ENCODE measurements at places on chromosomes 5 and 9.

- DNase-seq: no peak
Observed at GRCh38 chr5:126525630-126526245, 69.3 kb downstream of the ALDH7A1 start.

- DNase-seq: no peak
Observed at GRCh38 chr9:84315278-84315877, 25.2 kb downstream of the SLC28A3 start.

DNA sequence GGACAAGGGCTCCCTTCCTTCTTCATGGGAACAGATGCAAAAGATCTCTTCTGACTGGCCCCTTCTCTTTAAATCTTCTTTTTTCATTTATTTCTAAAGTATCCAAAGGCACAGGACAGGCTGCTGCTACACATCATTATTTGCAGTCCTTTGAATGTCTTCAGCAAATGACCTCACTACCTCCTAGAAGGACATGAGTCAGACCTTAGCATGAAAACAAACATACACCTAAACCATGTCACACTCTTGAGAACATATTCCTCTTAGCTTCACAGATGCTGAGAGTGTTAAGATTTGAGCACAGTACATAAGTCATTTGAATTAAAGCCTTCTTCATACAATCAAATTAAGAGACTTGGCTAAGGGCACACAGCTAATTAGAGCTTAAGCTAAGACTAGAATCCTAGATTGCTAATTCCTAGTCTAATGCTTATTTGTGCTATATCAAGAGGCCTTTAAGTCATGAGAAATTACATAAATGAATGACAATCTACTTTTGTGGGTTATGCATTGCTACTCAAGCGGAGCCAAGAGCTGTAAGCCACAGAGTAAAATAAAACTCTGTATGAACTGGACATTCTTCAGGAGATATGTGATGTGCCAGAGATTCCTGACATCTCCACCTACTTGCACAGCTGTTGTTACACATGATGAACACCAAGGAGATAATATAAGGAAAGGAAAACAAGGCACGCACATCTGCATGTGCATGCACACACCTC, 109.1 kb upstream of the PTGER4 start:
- DNase-seq: no peak

- no peak for DNase-seq
Observed at GRCh38 chr9:92639791-92640271, 30.1 kb downstream of the IPPK start.

- DNase-seq: no peak
Observed at GRCh38 chr9:70261131-70261870, 2.5 kb downstream of the SMC5 start.

DNA sequence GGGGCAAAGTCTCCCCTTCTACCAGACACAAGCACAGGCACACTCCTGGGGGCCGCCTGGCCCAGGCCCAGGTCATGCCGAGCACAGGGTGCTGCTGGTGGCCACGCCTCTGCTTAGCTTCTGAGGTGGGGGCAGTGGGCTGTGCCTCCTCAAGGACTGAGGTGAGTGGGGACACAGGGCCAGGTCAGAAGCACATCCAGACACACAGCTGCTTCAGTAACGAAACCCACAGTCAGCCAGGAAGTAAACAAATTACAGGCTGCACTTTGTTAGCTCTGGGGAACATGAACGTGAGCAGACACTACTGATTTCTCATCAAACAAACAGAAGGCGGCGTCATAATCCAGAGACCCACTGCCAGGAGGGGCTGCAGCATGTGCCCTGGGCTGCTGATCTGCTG, 192.4 kb downstream of the HSPA4 start:
- DNase-seq: no peak

GRCh38 chr5:26761446-26761845, 276.9 kb downstream of the CDH9 start:
- no peak for DNase-seq

GRCh38 chr9:136191099-136191959, 13.6 kb downstream of the LHX3 start:
- DNase-seq: no peak

GRCh38 chr9:110114859-110115201, 93.1 kb downstream of the C9orf152 start:
- no peak for DNase-seq

DNA sequence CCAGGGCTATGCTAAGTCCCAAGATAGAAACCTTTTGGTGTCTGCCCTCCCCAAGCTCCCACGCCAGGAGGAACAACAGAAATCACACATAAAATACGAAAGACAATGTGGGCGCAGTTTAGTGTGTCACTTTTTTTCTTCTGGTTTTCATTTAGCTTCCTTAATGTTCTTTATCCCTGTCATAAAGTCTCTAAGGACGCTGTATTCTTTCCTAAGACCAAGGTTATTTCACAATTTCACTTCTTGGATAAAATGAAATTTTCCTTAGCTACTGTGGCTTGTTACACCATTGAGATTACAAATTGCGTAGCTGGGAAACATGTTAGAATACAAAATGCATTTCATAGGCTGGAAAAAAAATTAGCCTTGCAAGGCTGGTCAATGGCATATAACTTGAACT, 85.4 kb downstream of the GLIS3 start:
- DNase-seq: no peak

- no peak for DNase-seq
Observed at GRCh38 chr5:180026320-180026719, 45.2 kb downstream of the RNF130 start.

DNA sequence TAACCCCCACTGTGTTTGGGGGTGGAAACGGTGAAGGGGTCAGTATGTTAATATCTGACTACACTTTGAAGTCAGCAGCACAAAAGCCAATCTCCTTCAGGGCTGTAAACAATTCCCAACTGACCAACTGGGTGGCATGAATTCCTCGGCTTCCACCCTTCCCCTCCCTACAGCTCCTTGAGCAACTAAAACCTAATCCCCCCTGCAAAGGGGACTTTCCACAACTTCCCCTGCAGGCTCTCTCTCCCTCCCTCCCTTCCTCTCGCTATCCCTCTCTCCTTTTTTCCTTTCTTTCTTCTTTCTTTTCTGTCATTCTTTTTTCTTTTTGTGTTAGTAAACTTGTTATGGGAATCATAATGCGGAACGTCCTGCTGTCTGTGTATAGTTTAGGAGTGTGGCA, 65.1 kb upstream of the PTCH1 start:
- DNase-seq: no peak

DNA sequence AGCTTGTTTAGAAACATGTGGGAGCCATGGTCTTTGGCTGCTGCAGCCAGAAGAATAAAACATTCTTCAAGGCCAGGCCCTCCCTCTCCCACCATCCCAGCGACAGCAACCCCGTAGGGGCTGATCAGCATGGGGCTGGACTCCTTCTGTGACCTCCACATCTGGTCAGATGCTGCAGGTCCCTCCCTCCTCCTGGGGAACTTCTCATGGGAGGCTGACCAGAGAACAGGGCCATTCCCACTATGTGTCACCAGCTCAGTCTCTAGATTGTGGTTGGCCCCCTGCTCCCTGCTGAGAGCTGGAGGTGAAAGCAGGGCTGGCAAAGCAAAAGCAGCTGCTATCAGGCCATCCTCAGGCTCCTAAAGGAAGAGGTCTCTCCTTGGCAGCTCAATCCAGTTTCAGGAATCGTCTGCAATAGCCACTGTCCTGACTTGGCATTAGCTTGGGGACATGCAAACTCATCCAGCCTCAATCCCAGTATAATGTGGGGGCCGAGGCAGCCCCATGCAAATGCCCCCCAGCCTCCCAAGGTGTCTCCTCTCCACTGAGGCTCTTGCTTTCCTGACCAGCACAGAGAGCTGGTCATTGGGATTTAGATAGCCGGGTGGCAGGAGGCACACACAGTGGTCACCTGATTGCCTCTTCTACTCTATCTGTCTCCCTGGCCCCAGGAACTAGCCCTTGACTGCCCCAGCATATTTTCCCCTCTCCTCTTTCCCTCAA, 81.5 kb downstream of the NRG2 start:
- no peak for DNase-seq

GRCh38 chr5:160442824-160443431, 21.3 kb downstream of the PTTG1 start:
- DNase-seq: no peak

GRCh38 chr5:9067154-9067553, 478.7 kb downstream of the SEMA5A start:
- no peak for DNase-seq

GRCh38 chr9:109739760-109740159, 40.2 kb upstream of the PALM2AKAP2 start:
- no peak for DNase-seq

DNA sequence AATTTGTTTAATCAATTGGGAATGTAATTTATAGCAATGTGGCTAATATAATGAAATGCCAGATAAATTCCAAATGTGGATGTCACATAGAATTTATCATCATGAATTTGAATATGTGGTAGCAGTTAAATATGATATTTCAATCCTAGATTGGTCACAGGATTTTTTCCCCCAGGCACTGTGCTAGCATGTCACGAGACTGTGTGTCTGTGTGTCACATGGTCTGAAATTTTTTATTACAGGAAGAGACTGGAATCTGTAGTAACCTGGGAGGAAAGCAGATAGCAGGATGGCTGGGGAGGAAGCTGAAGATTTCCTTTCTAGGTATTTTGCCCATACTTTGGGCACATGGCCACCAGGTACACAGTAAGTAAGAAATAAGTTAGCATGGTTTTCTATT, 35.4 kb upstream of the MSH3 start:
- no peak for DNase-seq

DNA sequence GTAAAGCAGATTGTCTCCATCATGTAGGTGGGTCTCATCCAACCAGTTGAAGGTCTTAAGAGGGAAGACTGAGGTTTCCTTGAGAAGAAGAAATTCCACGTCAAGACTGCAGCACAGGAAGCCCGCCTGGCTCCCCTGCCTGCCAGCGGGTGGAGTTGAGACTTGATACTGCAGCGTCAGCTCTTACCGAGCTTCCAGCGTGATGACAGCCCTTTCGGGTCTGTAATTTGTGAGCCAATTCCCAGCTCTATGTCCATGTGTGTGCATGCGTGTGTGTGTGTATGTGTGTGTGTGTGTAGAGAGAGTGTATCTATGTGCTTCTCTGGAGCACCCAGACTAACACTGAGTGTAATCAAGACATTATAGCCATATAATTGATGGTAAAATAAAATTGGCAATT, 379.7 kb upstream of the IRX2 start:
- DNase-seq: no peak

GRCh38 chr5:109614301-109614700, 75.4 kb upstream of the MAN2A1 start:
- DNase-seq: no peak

- DNase-seq: no peak
Observed at GRCh38 chr5:131274326-131275063, 10.6 kb downstream of the CDC42SE2 start.

DNA sequence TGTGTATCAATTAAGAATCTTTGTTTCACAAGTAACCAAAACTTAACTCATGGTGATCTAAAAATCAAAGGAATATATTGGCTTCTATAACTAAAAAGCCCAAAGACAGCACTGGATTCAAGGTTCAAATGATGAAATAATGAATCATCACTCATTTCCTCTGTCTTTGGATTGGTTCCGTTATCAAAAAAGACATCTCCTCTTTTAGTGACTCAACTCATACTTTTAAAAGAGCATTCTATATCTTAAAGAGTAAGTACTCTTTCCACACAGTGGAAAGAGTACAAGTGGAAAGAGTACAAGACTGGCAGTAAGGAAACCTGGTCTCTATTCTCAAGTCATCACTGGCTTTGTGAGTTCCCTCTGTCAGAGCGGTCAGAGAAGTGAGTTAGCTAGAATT, 141.4 kb upstream of the NMUR2 start:
- no peak for DNase-seq

GRCh38 chr5:16709691-16710433, 93.1 kb upstream of the RETREG1 start:
- no peak for DNase-seq

GRCh38 chr9:117733465-117733864, 29.3 kb downstream of the TLR4 start:
- DNase-seq: no peak

DNA sequence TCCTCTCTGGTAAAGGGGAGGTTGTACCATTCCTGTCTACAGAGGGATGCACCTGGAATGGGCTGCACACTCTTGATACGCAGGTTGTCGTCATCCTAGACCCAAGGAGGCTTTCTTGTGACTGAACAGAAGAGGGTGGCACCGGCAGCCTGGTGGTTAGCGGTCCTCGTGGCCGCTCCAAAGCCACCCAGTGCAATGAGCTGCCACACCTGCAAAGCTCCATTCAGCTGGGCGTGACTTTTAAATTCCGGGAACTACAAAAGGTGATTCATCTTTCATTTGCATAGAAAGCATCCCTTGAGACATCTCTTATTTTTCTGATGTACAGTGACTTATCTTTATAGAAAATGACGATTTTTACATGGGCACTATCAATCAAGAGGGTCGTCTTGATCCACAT, 286.1 kb upstream of the IRX1 start:
- DNase-seq: no peak

DNA sequence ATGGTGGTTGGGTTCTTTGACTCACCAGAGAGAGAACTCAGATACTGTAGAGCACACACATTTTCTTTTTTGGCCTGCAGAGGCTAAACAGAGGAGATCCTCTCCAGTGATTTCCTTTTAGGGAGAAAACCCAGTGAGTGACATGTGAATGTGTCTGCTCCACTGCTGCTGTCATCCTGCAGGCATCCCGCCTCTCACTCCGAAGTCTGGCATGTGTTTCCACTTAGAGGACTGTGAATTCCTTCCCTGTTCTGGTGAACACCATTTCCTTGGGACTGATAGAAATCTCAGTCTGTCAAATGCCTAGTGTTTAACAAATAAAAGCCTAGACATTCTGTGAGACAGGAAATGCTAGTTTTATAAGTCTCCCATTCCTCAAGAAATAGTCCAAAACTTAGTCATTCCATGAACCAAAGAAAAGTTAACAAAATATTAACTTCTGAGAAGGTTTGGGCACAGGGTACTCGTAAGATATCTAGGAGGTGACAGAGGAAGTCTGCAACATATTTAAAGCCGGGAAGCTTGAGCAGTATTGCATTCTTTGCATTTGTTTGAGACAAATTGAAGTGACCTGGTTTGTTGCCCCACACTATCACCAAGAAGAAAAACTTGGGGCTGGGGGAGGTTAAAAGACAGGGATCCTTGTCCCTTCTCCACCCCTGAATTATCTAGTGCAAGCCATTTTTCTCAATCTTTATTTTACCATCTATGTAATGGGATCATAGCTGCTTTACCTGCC, 74.9 kb upstream of the NIPAL4 start:
- no peak for DNase-seq

- DNase-seq: no peak
Observed at GRCh38 chr5:32598997-32599549, 13.7 kb downstream of the SUB1 start.

GRCh38 chr9:77554586-77555105, 93.5 kb downstream of the GNA14 start:
- no peak for DNase-seq

- DNase-seq: no peak
Observed at GRCh38 chr5:135823881-135824280, 10.6 kb upstream of the SLC25A48 start.

DNA sequence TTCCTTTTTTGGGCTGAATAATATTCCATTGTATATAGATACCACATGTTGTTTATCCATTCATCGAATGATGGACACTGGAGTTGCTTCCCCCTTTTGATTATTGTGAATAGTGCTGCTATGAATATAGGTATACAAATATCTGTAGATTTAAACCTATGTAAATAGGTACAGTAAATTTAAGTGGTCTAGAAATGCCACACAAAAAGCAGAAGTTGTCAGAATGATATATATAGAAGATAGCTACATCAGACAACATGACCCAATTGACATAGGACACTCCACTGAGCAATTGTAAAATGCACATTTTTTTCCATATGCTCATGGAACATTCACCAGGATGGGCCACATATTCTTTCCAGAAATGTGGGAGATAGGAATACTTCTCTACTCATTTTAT, 77.6 kb downstream of the SMIM15 start:
- DNase-seq: no peak

- DNase-seq: no peak
Observed at GRCh38 chr9:94980947-94981722, 254.6 kb downstream of the AOPEP start.

Data from stimulated activated CD8-positive, alpha-beta memory T cell treated with anti-CD3 and anti-CD28 coated beads, Interleukin-4, amount 100 ng/mL, for 4 hours (primary cell).